ENCODE measurements at places on chromosomes 11 and 22.

GRCh38 chr22:49664371-49664881 lies 163.2 kb downstream of the BRD1 start:
- no peak for DNase-seq
- H3K27ac ChIP-seq = no peak overlapping the region
- no peaks in the 10 kb centered on the region for H3K27me3 ChIP-seq
- no peak overlapping the region for H3K4me3 ChIP-seq

DNA sequence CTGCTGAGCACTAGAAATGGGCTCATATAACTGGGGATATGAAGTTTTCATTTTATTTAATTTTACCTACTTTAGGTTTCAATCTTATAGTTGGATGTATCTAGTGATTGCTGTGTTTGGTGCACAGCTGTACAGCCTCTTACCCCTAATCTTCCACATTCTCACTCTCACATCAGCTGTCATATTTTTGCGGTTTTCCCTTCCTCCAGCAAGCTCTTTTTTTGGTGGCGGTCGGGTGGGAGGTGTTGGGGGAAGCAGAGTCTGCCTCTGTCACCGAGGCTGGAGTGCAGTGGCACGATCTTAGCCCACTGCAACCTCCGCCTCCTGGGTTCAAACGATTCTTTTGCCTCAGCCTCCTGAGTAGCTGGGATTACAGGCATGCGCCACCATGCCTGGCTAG lies 445.1 kb upstream of the ISX start:
- H3K27ac ChIP-seq = no peak overlapping the region
- H3K36me3 ChIP-seq = no peaks in the 10 kb centered on the region
- H3K4me1 ChIP-seq = no peaks in the 10 kb centered on the region

GRCh38 chr11:59259867-59260475 lies 47.2 kb upstream of the MPEG1 start:
- no peaks in the 10 kb centered on the region for H3K36me3 ChIP-seq
- H3K27ac ChIP-seq = no peak overlapping the region
- H3K27me3 ChIP-seq = peaks cover 18% of the 10 kb centered on the region
- H3K4me3 ChIP-seq = no peak overlapping the region
- no peak for DNase-seq

GRCh38 chr11:33797879-33798278 lies 23.6 kb upstream of the FBXO3 start:
- no peak for DNase-seq
- H3K4me1 ChIP-seq = no peaks in the 10 kb centered on the region
- H3K27ac ChIP-seq = no peak overlapping the region
- no peak overlapping the region for H3K4me3 ChIP-seq
- H3K27me3 ChIP-seq = peaks cover 21% of the 10 kb centered on the region

DNA sequence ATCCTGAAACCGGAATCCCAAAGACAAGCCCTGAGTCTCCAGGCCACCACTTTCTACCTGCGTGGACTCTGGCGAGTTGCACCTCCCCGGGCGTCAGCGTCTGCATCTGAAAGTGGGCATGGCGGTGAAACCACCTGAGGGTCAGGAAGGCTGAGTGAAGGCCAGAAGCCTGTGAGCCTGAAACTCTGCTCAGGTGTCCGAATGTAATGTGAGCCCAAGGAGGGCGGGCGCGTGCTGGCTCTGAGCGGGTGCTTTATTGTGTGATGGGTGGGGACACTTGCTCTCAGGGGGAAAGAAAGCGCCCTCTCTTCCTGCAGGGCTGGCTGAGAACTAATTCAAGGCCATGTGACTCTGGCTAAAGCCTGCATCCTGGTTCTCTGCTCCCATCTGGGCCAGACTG lies 135.6 kb downstream of the ST3GAL4 start:
- no peaks in the 10 kb centered on the region for H3K4me1 ChIP-seq
- no peaks in the 10 kb centered on the region for H3K27me3 ChIP-seq
- H3K27ac ChIP-seq = no peak overlapping the region
- no peak for DNase-seq

DNA sequence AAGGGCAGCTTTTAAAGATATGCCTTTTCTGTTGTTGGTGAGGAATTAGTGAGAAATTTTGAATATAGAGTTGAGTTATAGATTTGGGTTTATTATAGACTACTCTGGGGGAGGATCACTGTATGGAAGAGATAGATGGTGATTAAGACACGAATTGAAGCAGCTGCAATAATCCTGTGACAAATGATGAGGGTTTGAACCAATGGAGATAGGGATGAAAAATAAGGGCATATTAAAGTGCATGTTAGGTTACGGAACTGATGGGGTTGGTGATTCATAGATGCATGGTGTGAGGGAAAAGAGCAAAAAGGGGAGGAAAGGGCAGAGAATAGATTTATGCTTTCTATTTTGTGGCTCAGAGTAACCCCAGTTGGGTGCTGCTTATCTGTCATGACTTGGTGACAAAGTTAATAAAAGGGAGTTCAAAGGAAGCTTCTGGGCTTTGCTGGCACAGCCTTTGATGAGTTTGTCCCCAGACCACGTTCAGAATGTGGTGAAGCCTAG lies 11.8 kb downstream of the C11orf87 start:
- no peak overlapping the region for H3K27ac ChIP-seq
- H3K4me1 ChIP-seq = no peaks in the 10 kb centered on the region
- peaks cover 2% of the 10 kb centered on the region for H3K27me3 ChIP-seq
- H3K4me3 ChIP-seq = no peak overlapping the region
- no peaks in the 10 kb centered on the region for H3K36me3 ChIP-seq

DNA sequence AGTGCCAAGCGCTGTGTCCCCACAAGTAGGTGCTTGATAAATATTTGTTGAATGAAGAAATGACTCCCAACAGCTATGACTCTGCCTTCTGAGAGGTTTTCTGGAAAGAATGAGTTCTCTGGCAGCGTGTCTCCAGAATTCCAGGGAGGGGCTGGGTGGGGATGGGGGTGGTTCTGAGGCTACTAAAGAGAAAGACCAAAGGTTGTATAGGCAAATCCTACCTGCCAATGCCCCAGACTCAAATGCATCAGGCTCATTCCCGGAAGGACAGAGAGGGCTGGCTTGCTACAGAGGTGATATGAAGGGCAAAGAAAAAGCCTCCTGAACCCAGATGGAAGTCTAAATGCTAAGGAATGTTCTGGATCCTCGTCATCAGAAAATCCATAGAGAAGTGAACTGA lies 1.9 kb downstream of the DUSP18 start:
- DNase-seq = no peak
- no peak overlapping the region for H3K27ac ChIP-seq
- H3K27me3 ChIP-seq = peaks cover 4% of the 10 kb centered on the region

- H3K36me3 ChIP-seq = no peaks in the 10 kb centered on the region
- H3K27me3 ChIP-seq = no peaks in the 10 kb centered on the region
- no peak overlapping the region for H3K27ac ChIP-seq
- H3K4me1 ChIP-seq = peaks cover 21% of the 10 kb centered on the region
- DNase-seq = no peak
These were observed 3.5 kb upstream of the MRPL48 start for GRCh38 chr11:73784080-73784634.

- DNase-seq = no peak
- peak overlapping the region; percentile 86 for H3K27ac ChIP-seq
- peak overlapping the region; percentile 32 for H3K4me3 ChIP-seq
- no peaks in the 10 kb centered on the region for H3K27me3 ChIP-seq
- H3K4me1 ChIP-seq = peaks cover 34% of the 10 kb centered on the region
These were observed 71.8 kb downstream of the UBASH3B start for GRCh38 chr11:122727101-122727929.

Data from T-cell (primary cell).